ENCODE measurements at places on chromosomes 7 and 10.
A peak's percentile ranks its signal among the peaks of the same experiment; 100 is the strongest.

GRCh38 chr7:20307119-20307518, 23.6 kb upstream of the ITGB8 start:
- DNase-seq = no peak

- DNase-seq = peak; percentile 61
Observed at GRCh38 chr7:116211006-116211912, 920 bp downstream of the TES start.

DNA sequence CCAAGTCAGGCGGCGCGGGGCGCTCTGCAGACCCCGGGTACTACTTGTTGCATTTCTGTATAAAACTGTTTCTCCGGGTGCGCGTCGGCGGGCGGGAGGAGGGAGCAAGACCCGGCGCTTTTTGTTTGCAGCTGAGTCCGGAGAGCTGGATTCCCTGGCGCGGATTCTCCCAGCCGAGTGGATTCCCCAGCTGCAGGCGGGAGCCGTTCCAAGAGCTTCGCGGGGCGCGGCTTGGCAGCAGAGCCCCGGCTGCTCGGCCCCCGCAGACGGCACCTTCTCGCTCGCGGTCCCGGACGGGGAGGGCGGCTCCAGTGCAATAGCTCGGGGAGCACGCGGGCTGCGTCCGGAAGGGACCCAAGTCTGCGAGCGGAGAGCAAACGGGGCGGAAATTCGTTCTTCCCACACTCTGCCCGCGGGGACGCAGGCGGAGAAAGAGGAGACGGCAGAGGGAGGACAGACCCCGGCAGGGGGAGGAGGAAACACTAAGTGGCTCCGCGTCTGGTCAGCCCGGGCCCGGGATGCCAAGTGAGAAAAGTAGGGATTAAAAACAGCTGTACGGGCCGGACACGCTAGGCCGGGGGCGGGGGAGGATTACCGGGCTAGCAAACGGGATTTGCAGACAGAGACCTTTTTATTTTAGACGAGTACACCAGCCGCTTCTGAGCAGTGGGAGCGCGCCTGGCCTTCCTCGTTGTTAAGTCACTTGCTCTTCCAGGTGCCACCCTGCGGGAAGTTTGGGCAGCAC, at the start of gene TRIL:
TRIL (minus strand) TSS at position 96 of the 745 bp plus-strand sequence. CDS start 284 bp downstream, outside the sequence.
- no peak for DNase-seq

- DNase-seq = no peak
Observed at GRCh38 chr10:19936289-19936688, 120.1 kb downstream of the PLXDC2 start.

- DNase-seq = no peak
Observed at GRCh38 chr7:111982133-111982532, 224.1 kb downstream of the DOCK4 start.

DNA sequence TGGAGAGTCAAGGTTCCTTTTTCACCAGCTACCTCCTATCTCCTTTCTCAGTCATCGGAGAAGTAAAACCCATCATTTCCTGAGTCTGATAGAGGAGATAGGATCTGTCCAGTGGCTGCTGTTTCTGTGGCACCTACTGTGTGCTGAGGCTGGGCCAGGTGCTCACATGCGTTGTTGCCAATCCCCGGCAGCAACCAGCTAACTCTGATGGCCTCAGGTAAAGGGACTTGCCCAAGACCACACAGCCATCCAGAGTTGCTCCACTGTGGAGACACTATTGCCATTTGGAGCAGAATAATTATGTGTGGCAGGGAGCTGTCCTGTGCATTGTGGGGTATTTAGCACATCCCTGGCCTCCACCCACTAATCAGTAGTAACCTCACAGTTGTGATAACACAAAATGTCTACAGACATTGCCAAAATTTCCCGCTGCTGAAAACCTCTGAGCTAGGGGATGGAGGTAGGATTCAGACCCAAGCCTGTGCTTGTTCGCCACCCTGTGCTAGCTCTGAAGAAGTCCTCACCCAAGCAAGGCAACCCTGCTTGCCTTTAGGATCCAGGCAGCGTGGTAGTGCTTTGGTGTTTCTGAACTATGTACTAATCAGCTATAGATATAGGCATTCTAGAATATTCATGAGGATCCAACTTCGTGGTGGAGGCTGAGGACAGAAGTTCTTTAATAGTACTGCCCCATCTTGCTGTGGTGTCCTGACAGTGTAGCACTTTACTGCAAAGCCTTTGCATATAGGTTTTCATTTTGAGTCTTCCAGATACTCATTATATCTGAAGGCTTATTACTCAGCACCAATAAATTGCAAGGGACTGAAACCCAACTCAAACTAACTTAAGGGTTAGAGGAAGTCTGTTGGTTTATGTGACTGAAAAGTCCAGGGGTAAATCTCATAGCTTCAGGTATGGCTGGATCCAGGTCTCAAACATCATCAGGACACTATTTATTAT, 164.6 kb downstream of the GRK5 start:
- no peak for DNase-seq

DNA sequence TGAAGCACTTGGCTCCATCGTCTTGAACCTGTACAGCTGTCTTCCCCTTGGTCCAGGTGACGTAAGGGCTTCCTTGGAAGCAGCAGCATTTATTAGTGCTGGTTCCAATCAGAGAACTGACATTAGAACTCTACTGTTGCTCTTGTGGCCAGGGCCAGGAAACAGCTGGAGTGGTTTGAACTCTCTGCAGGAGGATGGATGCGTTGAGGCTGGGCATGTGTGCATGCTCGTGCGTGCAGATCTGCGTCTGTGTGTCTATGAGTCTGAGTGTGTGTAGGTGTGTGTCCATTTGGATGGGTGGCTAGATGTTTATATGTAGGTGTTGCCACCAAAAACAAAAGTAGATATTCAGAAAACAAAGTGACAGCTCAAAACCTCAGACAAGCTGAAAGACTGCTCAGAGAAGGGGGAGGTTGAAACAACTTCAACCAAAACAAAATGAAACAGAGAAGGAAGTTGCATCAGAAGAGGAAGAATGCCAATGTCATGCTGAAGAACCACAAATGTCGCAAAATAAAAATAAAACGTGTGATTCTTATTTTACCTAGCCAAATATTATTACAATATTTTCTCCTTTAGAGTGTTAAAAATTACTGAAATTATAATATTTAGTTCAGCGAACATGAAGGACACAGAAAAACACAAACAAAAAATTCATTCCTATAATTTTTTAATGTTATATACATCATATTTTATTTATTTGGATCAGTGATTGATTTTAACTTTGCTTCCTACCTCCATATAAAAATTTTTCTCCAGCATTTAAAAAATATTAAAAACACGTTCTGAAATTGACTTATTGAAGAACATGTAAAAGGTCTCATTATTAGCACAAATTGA, 96.1 kb upstream of the MKLN1 start:
- peak; percentile 41 for DNase-seq

DNA sequence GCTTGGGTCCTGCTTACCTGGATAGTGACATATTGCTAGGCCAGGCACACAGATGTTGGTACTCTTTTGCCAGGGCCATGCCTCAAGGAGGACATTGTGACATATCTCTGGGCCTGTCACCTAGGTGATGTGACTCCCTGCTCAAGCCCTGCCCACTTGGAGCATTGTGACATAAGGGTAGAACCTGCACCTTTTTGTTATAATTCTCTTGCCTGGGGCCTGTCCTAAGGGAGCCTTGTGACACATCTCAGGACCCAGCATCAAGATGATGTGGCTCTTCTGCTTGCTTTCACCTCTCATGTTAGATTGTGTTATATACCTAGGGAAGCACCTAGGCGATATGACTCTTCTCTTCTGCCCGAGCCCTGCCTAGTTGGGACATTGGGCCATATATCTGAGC, 57.4 kb downstream of the ZNF736 start:
- DNase-seq = no peak

DNA sequence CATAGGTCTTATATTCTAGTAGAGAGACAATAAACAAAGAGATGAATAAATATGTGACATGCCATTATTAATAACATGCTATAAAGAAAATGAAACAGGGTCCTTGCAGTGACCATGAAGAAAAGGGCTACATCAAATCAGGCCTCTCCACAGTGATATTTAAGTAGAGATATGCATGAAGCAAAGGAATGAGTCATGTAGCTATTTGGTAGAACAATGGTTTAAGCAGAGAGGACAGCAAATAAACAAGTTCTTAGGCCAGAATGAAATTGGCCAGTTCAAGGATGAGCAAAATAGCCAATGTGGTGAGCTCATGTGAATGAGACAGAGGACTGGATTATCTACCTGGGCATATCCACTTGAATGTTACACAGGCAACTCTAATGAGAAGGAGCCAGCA, 172.2 kb upstream of the FERD3L start:
- DNase-seq = no peak

DNA sequence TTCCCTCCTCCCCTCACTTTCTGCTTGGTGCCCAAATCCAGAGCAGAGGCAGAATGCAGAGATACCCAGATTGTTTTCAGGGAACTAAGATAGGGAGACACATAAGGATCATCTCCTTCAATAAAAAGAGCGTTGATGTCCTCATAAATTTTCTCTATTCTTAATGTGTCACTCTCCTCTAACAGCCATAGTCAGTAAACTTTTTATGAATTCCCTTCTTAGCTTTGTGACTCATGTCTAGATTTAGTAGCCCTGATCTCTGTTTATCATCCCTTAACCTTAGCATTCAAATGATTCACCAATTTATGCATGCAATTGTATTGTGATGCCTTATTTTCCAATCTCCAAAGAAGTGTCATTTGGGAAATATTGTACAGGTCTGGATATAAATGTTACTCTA, 995.5 kb upstream of the C7orf33 start:
- no peak for DNase-seq

GRCh38 chr10:117442521-117442920, 67.3 kb upstream of the PDZD8 start:
- no peak for DNase-seq

GRCh38 chr10:106251573-106251972, 912.9 kb downstream of the SORCS1 start:
- no peak for DNase-seq

DNA sequence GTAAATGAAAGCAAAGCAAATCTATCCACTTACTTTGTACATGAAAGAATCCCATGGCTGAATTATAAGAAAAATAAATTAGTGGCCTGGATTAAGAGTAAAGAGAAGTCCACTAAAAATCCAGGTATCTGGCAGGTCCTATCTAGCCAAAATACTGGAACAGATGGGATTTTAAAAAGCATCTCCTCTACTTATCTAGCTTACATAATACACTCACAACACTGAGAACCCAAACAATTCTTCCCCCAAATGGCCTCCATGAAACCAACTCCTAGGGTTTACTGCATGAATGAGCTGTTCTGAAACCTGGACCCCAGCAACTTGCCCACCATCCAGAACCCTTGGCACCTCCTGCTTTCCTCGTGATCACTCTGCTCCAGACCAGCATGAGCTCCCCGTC, 61.3 kb downstream of the AFAP1L2 start:
- DNase-seq = no peak

- no peak for DNase-seq
Observed at GRCh38 chr10:95389982-95390381, 99.2 kb upstream of the PDLIM1 start.

DNA sequence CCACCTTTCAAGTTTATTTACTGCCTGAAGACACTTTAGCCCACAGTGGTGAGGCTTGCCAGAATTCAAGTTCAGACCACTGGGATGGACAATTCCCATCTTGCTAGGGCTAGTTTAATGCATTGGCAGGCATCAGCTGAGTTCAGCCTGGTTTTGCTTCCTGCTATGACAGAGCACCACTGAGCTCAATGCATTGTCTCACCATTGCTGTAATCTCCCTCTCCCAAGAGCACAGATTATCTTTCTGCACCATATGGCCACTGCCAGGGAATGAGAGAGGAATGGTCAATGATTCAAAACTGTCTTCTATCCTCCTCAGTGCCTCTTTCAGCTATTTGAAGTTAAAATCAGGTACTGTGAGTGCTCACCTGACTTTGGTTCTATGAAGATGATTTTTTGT, 160.8 kb downstream of the XPNPEP1 start:
- no peak for DNase-seq

- no peak for DNase-seq
Observed at GRCh38 chr7:80410081-80410480, 101.8 kb downstream of the GNAT3 start.

- no peak for DNase-seq
Observed at GRCh38 chr7:40419806-40420205, 285.0 kb downstream of the SUGCT start.

- DNase-seq = no peak
Observed at GRCh38 chr7:46244757-46245156, 323.7 kb upstream of the IGFBP3 start.

DNA sequence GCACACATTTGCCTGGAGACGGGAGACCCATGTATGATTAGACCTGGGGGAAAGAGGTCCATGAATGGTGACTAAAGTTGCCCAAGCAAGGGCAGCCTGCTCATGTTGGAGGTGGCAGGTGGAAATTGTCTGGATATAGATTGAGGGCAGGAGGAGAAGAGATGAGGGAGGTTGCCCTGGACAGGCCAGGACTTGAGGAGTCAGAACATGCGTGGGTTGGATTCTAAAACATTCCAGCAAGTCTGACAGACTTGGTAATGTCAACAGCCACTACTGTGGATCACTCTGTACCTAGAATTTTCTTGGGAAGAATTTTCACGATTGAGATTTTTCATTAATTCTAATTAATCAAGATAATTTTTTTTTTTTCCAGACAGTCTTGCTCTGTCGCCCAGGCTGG, 19.1 kb upstream of the SVOPL start:
- DNase-seq = no peak

- DNase-seq = no peak
Observed at GRCh38 chr10:8375137-8375536, 320.6 kb downstream of the GATA3 start.

GRCh38 chr7:21944616-21945453, 864 bp downstream of the CDCA7L start:
- DNase-seq = no peak

DNA sequence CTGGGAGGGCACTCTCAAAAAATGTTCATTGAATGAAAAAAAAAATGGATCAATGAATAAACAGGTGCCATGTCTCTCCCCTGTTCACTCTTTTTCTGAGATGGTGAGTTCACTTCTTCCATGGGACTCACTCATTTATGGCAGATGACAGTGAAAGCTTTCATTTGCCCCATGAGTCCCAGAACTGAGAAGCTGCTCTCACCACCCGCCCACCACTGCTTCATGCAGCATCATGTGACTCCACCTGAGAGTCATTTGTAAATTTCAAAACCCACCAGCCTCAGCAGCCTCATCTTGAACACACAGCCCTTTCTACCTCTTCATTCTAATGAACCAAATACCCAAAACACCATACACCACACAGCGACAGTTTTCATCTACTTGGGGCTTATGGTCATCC, 64.9 kb downstream of the SCRN1 start:
- no peak for DNase-seq

- no peak for DNase-seq
Observed at GRCh38 chr10:92011560-92012214, 88.1 kb downstream of the BTAF1 start.

GRCh38 chr10:85851325-85851724, 515.3 kb downstream of the GRID1 start:
- DNase-seq = no peak

GRCh38 chr10:1411956-1412355, 325.4 kb downstream of the ADARB2 start:
- no peak for DNase-seq

GRCh38 chr7:107318523-107319160, 149.8 kb downstream of the HBP1 start:
- no peak for DNase-seq

DNA sequence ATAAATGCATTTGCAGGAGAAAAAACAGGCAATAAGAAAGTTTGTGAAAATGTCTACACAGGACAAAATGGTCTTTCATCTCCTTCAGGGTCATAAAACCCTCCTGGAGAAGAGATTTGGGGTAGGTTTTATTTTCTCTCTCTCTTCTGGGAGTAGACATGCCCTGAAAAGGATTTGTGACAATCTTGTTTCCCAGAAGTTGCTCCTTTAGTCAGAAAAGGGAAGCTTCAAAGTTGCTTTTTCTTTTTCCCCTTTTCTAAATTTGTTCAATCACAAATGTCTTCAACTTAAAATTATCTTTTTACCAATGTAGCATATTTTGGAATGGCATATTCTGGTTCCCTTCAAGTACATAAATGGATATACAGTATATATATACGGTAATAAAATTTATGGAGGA, 9.4 kb upstream of the ANKRD22 start:
- no peak for DNase-seq

Measured in stimulated activated CD8-positive, alpha-beta memory T cell treated with anti-CD3 and anti-CD28 coated beads, Interleukin-7, amount 100 ng/mL, for 4 hours (primary cell).